Dermis microvascular lymphatic vessel endothelial cell (primary cell): ENCODE measurements at places on chromosomes 13 and 19.
A peak's percentile ranks its signal among the peaks of the same experiment; 100 is the strongest.

DNA sequence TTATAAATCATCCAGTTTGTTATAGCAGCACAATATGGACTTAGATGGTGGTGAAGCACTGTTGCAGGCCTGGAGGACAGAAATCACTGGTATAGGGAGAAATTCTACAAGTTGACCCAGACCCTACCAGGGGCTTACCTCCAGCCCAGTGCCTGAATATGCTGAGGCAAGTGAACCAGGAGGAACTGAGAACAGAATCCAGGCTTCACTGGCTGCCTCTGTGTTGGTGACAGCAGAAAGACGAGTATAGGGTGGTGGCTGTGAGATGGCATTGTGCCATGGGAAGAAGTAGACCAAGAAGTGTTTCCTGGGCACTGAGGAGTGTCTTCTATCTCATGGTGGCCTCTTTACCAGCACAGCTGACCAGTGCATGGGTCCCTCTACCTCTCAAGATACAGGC, 15.9 kb upstream of the EID2 start:
- DNase-seq: no peak

GRCh38 chr13:80341756-80342370, 937 bp upstream of the SPRY2 start:
- peak; percentile 45 for DNase-seq

DNA sequence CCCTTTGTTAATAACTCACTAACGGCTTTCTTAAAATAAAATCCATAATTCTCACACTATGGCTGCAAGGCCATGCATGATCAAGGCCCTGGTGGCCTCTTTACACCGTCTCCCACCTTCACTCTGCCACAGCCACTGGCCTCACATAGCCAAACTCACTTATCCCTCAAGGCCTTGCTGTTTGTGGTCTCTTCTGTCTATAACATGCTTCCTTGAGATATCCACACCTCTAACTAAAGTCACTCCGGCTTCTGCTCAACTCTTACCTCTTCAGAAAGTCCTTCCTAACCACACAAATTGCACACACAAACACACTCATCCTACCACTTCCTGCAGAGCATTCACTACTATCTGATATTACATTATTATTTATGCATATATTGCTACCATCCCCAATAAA, 262.5 kb downstream of the DIAPH3 start:
- DNase-seq: no peak

DNA sequence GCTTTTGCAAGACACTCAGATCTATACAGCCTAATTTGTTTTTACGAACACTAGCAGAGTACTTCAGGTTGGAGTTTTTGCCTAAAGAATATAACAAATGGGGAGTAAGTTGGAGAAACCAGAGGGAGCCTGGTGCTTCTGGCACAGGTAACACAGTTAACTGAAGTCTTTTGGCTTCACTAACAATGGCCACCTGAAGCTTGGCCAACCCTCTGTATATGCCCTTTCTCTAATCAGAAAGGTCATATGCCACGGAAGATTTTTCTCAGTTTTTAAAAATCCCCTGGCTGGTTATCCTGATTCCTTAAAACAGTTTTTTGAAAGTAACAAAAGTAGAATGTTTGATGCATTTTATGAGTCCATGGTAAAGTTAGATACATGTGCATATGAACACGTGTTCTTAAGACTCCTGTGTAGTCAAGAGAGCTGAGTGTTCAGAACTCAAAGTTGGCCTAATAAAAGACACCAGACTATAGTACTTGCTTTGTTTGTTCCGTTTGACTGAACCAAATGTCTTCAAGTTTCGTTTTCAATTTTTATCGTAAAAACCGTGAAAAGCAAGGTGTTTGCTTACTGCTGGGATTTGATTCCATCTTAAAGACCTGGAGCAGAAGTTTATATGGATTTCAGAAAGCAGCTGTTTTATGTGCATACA, 137.5 kb downstream of the KCNRG start:
- DNase-seq: no peak

DNA sequence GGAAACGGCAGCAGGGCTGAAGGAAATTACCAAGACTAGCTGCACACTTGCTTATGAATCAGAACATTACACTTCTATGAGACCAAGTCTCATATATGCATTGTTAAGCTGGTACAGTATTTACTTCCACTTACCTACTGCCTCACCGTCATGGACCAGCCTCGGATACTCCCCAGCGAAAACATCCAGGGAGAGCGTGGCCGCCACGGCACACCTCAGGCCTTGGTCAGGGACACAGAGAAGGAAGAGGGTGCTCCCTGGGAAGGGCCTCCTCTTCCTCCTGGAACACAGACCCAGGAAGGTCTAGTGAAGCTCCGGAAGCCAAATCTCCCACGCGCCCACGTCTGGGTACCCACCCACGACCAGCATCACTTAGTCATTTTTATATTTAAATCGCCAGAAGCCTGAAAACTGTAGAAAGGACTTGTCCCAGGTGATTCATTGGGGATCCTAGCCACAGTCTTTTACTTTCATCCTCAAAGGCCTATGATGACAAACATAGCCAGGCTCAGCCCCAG, 24.4 kb upstream of the MTIF3 start:
- DNase-seq: no peak

DNA sequence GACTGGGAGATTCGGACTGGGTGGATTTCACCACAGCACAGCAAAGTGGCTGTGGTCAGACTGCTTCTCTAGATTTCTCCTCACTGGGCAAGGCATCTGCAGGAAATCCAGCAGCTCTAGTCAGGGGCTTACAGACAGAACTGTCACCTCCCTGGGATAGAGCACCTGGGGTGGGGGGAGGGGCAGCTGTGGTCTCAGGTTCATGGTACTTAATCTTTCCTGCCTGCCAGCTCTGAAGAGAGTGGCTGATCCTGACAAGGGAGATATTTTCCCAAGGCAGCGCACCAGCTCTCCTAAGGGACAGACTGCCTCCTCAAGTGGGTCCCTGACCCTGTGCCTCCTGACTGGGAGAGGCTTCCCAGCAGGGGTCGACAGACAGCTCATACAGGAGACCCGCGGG, 212.8 kb upstream of the KLF12 start:
- no peak for DNase-seq

DNA sequence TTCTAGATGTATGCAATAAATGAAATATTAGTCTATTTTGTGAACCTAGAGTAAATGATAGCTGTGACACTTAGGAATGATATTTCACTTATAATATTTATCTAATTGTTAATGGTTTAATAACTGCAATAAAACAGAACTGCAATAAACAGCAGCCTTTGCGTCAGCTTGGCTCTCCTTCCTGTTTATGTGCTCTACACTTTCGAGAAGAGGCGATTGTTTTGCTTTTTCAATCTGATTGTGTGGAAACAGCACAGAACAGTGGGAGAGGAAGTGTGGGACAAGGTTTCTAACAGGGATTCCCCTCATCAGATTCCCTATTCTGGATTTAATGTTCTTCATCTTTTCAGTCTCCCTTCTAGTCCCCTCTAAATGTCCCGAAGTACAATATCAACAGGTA, 17.3 kb upstream of the TRPC4 start:
- DNase-seq: no peak

DNA sequence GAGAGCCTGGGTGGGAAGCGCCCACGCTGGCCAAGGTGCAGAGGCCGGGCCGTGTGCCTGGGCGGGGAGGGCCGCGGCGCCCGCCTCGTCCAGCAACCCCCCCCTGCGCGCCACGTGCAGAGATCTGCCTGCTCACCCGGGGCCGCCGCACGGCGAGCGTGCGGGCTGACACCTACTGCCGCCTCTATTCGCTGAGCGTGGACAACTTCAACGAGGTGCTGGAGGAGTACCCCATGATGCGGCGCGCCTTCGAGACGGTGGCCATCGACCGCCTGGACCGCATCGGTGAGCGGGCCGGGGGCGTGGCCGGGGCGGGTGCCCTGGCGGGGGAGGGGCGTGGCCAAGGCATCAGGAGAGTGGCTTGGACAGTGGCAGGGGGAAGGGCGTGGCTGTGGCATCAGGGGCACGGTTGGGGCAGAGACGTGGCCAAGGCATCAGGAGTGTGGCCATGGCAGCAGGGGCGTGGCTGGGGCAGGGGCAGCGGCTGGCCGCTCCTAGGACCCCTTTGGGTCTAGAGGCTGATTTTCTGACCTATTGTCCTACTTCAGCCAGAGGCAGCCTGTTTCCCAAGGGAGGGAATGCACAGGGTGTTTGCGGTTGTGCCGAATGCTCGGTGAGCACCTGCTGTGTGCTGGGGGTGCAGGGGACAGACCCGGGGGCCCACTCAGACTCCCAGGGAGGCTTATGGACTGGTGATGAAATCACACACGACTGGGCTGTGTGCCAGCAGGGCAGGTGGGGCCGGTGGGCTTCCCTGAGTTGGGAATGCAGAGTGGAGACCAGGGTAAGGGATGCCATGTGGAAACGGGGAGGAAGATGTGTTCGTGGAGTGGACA, 19.4 kb downstream of the POLRMT start:
- no peak for DNase-seq

DNA sequence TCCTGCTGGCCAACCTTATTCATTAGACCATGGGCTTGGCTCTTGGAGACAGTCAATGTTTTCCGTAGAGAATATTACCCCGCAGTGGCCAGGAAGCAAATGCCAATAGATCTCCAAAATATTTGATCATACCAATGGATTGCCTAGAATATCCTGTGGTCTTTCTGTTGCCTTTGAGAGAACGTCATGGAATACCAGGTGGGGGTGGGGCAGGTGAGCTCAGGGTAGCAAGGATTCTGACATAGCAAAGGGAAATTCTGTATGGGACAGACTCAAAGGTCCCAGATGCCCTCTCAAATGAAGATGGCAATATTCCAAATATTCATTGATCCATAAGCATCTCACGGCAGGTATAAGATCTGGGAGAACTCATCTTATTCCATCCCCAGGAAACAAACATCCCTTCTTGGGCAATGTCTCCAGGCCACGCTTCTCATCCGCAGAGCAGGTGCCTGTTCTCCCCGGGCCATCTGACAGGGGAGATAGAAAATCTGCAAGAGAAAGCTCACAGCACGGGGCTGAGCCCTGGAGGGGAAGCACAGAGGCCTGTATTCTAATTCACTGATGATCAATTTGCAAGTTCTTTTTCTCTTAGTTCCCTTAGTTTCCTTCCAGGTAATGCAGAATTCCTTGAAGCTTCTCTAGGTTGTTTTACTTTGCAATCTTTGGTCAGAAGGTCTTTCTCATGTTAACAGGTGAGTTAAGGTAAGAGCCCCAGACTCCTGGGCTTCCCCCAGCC, 69.6 kb upstream of the TSHZ3 start:
- no peak for DNase-seq

GRCh38 chr19:38679839-38680238, 32.4 kb downstream of the ACTN4 start:
- DNase-seq: no peak

GRCh38 chr19:22052644-22053013, 345 bp downstream of the ZNF257 start:
- no peak for DNase-seq

- no peak for DNase-seq
Observed at GRCh38 chr13:106468207-106468606, 67.3 kb downstream of the EFNB2 start.

GRCh38 chr13:73082895-73083294, 24.1 kb downstream of the KLF5 start:
- no peak for DNase-seq
